ENCODE measurements at places on chromosomes 4 and X. TPM values are rescaled to one million over a fixed set of nuclear protein-coding genes. Genes with fewer than 3 reads are reported as not detected.

GRCh38 chrX:133847340-133847994 lies 137.9 kb downstream of the GPC3 start:
- DNase-seq = no peak

Gene C4orf51
- total RNA-seq = not detected

Gene EDA
- 2.3 TPM for total RNA-seq

Gene SYTL4
- 52.5 TPM for total RNA-seq

Data from left colon (tissue), 2 donors.